ENCODE measurements at places on chromosomes 7 and 10.
A peak's percentile ranks its signal among the peaks of the same experiment; 100 is the strongest.

DNA sequence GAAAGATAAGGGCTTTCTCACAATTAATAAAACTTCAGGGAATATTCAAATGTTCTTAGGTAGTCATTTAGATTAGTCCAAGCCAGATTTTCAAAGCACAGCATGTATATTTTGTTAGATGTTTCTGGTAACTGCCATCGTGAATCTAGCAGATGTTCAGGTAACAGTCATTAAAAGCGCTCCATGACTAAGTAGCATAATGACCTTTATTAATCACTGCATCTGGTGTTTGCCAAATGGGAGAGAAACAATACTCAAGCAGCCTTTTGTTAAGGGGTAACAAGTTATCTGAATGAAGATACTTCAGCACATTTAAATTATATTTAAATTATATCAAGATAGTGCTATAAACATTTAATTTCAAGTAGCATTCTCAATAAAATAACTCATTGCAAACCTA is 47.5 kb downstream of the USP6NL start:
- H3K27ac ChIP-seq = no peak overlapping the region
- no peak for DNase-seq
- no peaks in the 10 kb centered on the region for H3K4me1 ChIP-seq
- H3K4me3 ChIP-seq = no peak overlapping the region
- no peaks in the 10 kb centered on the region for H3K27me3 ChIP-seq

DNA sequence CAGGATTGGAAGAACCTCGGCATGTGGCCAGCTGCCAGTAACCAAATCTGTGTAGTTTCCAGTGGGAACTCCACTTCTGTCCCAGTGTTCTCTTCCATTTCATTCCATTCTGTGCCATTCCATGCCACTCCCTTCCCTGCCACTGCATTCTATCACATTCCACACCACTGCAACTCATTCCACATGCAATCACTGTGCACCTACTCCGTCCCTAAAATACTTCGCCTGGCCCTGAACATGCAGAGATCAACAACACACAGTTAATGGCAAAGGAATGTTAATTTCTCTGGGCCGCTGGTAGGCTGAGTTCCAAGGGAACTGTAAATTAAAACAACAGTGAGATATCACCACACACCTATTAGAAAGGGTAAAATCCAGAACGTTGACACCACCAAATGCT is 64.8 kb downstream of the AKR1B1 start:
- no peak overlapping the region for H3K4me3 ChIP-seq
- no peaks in the 10 kb centered on the region for H3K4me1 ChIP-seq
- H3K27me3 ChIP-seq = no peaks in the 10 kb centered on the region

DNA sequence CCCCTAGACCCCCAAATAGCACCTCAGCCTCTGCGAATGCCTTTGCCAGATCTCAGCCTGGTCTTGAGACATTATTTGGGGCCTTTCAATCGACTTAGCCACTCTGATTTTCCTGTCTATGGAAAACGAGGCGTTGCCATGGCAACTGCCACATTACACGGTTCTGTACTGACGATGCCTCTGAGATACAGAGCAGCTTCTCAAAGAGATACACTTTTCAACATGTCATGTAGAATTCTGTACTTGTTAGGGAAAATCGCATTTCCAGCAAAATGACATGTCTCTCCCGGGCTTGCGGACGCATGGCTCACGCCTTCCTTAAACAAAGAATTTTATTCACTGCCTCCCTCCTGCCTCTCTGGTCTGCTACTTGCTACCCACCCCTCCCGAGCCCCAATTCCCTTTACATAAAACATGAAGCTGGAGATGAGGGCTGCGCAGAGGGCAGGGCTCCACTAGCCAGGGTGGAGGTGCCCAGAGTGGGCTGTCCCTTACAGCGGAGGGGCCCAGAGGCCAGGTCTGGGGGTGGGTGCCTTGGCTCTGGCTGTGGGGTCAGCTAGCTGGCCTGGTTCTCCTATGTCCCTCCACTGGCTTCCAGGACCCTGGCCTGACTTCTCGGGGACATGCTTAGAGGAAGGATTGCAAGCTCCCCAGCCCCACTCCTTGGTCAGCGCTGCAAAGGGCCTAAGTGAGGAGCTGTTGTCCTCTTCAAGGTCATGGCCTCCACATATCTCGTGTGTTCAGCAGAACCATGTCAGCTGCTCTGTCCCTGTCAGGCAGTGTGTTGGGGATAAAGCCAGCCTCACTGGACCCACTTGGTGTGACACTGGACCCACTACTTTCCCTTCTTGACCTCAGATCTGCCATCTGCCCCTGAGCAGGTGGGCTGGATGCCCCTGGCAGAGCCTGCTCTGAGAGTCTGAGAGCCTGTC is 342.5 kb downstream of the RPS24 start:
- H3K27ac ChIP-seq = no peak overlapping the region
- H3K36me3 ChIP-seq = no peaks in the 10 kb centered on the region
- H3K4me3 ChIP-seq = no peak overlapping the region
- no peaks in the 10 kb centered on the region for H3K27me3 ChIP-seq
- no peak for DNase-seq

GRCh38 chr10:88089498-88089897 is 226.1 kb downstream of the PTEN start:
- H3K4me1 ChIP-seq = peaks cover 27% of the 10 kb centered on the region
- no peaks in the 10 kb centered on the region for H3K27me3 ChIP-seq
- DNase-seq = no peak

- H3K4me3 ChIP-seq = peak within 1 kb of the TSS; percentile 94
- no peaks in the 10 kb centered on the region for H3K36me3 ChIP-seq
- peaks cover 21% of the 10 kb centered on the region for H3K4me1 ChIP-seq
- peak within 1 kb of the TSS; percentile 93 for H3K27ac ChIP-seq
- DNase-seq = peak; percentile 53
Measured at GRCh38 chr7:114922026-114922651, at the start of gene MDFIC. Gene MDFIC (plus strand): TSS chr7:114922094. CDS start chr7:114923034, 940 bp downstream.

GRCh38 chr7:48161407-48162125 is 9.7 kb upstream of the ABCA13 start:
- no peak overlapping the region for H3K4me3 ChIP-seq
- H3K27ac ChIP-seq = no peak overlapping the region
- no peaks in the 10 kb centered on the region for H3K36me3 ChIP-seq
- DNase-seq = no peak

- no peak for DNase-seq
- H3K4me1 ChIP-seq = peaks cover 26% of the 10 kb centered on the region
- H3K36me3 ChIP-seq = no peaks in the 10 kb centered on the region
- H3K27me3 ChIP-seq = peaks cover 43% of the 10 kb centered on the region
- no peak overlapping the region for H3K27ac ChIP-seq
- peak overlapping the region; percentile 48 for H3K4me3 ChIP-seq
Measured at GRCh38 chr10:86367152-86367951, 757 bp upstream of the GRID1 start.

- no peaks in the 10 kb centered on the region for H3K27me3 ChIP-seq
- no peaks in the 10 kb centered on the region for H3K4me1 ChIP-seq
- H3K36me3 ChIP-seq = no peaks in the 10 kb centered on the region
- H3K4me3 ChIP-seq = no peak overlapping the region
Measured at GRCh38 chr7:159010937-159011721, 133.5 kb downstream of the VIPR2 start.

DNA sequence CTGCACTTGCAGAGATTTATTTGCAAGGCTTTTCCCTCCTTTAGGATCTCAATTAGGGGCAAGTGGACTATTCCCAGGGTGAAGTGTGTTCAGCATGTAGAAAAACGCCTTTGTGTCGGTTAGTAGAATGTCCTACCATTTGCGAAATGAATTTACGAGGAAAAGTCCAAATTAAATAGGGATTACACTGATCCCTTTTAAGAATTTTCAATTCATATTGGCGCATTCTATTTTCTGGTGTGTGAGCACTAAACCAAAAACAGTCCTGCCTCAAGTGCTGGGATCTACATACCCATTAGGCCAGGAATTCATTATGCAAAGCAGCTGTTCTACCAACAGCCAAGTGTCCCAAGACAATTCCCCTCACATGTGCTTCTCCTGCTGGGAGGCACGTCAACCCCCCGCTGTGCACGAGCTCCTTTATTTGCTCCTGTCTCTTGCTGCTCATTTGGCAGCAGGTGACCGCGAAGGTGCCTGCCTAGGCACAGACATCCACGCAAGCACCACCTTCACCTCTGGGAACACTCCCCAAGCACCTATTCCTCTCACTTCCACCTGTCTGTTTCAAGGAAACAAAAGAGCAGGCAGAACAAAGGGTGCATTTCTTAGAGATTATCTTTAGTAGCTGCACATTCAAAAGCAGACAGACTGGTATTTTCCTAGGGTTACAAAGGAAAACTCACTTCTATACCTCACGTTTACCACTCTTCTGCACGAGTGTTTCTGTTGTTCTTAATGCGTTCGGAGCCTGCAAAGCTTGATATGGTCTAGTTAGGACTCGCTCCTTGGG is 134.6 kb upstream of the FGFR2 start:
- H3K27me3 ChIP-seq = peaks cover 3% of the 10 kb centered on the region
- H3K27ac ChIP-seq = no peak overlapping the region
- no peaks in the 10 kb centered on the region for H3K36me3 ChIP-seq
- H3K4me1 ChIP-seq = no peaks in the 10 kb centered on the region
- H3K4me3 ChIP-seq = no peak overlapping the region

DNA sequence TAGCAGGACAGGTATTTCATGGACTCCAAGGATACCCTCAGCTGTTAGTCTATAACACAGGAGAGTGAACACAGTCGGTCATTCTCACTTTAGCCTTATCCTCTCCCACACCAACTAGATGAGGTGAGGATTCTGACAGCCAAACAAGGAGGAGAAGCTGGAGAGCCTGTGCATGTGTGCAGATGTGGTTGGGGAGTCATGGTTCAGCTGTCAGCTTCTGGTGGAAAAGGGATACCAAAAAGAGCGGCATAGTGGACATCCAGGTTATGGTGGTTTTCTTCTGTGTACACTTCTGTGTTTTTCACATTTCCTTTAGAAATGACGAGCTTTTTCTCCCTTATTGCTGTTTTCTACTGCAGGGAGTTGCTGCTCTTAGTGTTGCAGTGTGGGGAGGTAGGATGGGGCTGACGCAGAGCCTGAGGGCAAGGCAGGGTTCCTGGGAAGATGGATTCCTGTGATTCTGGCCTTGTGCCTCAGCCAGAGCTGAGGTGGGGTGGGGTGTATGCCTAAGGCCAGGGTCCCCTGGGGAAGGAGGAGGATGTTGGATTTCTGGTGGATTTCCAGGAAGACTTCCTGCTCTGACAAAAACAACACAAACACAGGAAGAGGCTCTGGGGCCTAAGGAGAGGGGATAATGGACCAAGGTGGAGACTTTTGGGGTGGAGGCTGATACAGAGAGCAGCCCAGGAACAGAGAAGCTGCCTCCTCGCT is 26.6 kb downstream of the PLAU start:
- H3K27me3 ChIP-seq = no peaks in the 10 kb centered on the region
- no peak overlapping the region for H3K4me3 ChIP-seq
- no peak overlapping the region for H3K27ac ChIP-seq
- H3K36me3 ChIP-seq = no peaks in the 10 kb centered on the region

GRCh38 chr7:1233333-1234048 is 819 bp downstream of the UNCX start:
- no peak for DNase-seq
- peaks cover 20% of the 10 kb centered on the region for H3K4me1 ChIP-seq
- no peak overlapping the region for H3K4me3 ChIP-seq
- peaks cover 73% of the 10 kb centered on the region for H3K27me3 ChIP-seq
- H3K36me3 ChIP-seq = no peaks in the 10 kb centered on the region

- H3K4me3 ChIP-seq = no peak overlapping the region
- H3K27me3 ChIP-seq = no peaks in the 10 kb centered on the region
- H3K27ac ChIP-seq = no peak overlapping the region
- no peaks in the 10 kb centered on the region for H3K4me1 ChIP-seq
- DNase-seq = no peak
Measured at GRCh38 chr10:3532644-3533043, 252.4 kb downstream of the KLF6 start.

- no peak overlapping the region for H3K27ac ChIP-seq
- no peak overlapping the region for H3K4me3 ChIP-seq
- H3K27me3 ChIP-seq = no peaks in the 10 kb centered on the region
- no peaks in the 10 kb centered on the region for H3K4me1 ChIP-seq
- no peak for DNase-seq
Measured at GRCh38 chr7:158055726-158056510, 531.7 kb downstream of the PTPRN2 start.

- no peak for DNase-seq
- no peak overlapping the region for H3K4me3 ChIP-seq
- peaks cover 7% of the 10 kb centered on the region for H3K4me1 ChIP-seq
- H3K36me3 ChIP-seq = no peaks in the 10 kb centered on the region
- no peaks in the 10 kb centered on the region for H3K27me3 ChIP-seq
Measured at GRCh38 chr10:48799341-48800006, 114.8 kb downstream of the WDFY4 start.

- no peaks in the 10 kb centered on the region for H3K4me1 ChIP-seq
- no peak overlapping the region for H3K4me3 ChIP-seq
- H3K27ac ChIP-seq = no peak overlapping the region
Measured at GRCh38 chr10:10403762-10404161, 613.9 kb upstream of the CELF2 start.

DNA sequence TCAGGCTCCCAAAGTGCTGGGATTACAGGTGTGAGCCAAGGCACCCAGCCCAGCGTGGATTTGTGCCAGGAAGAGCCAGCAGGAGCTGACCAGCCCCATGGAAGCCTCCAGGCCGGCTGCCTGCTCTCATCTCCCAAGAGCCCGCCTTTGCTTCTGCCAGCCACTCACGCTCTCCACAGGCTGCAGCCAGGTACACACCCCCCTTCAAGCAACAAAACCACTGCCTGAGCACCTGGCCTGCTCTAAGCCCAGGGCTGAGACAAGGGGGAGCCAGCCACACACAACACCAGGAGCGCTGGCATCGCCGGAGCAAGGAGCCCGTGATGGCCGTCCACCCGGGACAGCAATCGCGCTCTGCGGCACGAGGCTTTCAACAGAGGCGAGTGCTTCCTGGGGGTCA is 34.5 kb downstream of the MAD1L1 start:
- no peaks in the 10 kb centered on the region for H3K4me1 ChIP-seq
- no peaks in the 10 kb centered on the region for H3K27me3 ChIP-seq
- H3K27ac ChIP-seq = no peak overlapping the region
- H3K36me3 ChIP-seq = peaks cover 18% of the 10 kb centered on the region
- DNase-seq = no peak

- peaks cover 3% of the 10 kb centered on the region for H3K4me1 ChIP-seq
- H3K4me3 ChIP-seq = peak overlapping the region; percentile 13
- no peak overlapping the region for H3K27ac ChIP-seq
- DNase-seq = no peak
- H3K27me3 ChIP-seq = no peaks in the 10 kb centered on the region
- H3K36me3 ChIP-seq = no peaks in the 10 kb centered on the region
Measured at GRCh38 chr10:30999070-30999712, 32.5 kb downstream of the ZNF438 start.

DNA sequence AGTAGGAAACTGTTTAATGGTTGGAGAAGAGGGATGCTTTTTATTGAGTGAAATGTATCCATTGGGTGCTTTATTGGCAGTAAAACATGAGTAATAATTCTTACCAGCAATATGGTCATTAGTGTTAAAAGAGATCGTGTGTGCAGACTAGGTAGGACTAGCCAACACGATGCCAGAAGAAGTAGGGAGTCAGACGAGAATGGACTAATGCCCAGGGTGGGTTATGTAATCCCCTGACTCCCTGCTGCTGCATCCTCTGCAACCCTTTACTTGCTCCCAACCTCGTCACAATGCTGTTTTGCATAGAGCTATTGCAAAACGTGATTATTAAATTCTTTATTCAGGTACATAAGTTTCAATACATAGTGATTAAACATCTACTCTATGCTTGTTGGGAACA is 1213.7 kb downstream of the GATA3 start:
- no peaks in the 10 kb centered on the region for H3K36me3 ChIP-seq
- no peak for DNase-seq
- no peaks in the 10 kb centered on the region for H3K27me3 ChIP-seq
- H3K4me3 ChIP-seq = no peak overlapping the region
- H3K4me1 ChIP-seq = no peaks in the 10 kb centered on the region

All from effector memory CD4-positive, alpha-beta T cell (primary cell).